Stimulated activated CD8-positive, alpha-beta memory T cell treated with anti-CD3 and anti-CD28 coated beads, Interleukin-15, amount 100 ng/mL, for 48 hours (primary cell): ENCODE measurements at places on chromosomes 1 and 21.

- DNase-seq, result no peak
Observed at GRCh38 chr1:223216531-223217205, 73.6 kb upstream of the TLR5 start.

DNA sequence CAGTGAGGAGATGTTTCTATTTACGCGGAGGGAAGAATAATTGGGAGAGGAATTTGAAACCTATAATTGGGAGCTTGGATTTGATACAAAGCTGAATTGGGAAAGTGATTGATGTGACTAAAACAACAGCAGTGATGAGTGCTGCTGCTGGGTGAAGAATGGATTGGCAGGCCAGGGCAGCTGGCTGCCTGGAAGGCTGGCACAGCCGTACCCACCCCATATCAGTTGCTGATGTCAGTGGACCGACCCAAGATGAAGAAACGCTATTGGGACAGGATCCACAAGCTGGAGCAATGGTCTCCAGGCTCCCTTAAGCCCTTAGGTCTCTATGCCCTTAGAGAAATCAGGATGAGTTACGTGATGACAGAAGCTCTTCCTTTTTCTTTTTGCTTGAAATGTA lies 47.4 kb downstream of the GRIK1 start:
- no peak for DNase-seq

DNA sequence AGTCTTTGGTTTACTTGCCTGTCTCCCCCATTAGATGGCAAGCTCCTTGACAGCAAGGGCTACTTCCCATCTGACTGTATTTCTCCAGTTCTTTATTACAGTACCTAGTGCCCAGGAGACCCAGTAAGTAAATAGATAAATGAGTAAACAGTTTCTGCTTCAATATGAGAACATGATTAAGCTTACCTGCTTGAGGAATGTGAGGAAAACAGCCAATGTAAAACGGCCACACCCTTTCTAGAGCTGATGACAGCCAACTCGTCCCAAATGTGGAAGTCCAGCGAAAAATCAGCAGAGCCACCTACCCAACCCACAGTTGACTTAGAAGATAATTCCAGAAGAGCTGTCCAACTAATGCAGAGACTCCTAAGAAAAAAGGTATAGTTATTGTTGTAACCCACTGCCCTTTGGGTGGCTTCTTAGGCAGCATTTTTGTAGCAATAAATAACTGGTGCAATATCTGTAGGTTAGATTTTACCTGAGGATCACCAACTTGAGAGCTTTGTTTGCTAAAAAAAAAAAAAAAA lies 6.5 kb upstream of the DR1 start:
- DNase-seq, result no peak

DNA sequence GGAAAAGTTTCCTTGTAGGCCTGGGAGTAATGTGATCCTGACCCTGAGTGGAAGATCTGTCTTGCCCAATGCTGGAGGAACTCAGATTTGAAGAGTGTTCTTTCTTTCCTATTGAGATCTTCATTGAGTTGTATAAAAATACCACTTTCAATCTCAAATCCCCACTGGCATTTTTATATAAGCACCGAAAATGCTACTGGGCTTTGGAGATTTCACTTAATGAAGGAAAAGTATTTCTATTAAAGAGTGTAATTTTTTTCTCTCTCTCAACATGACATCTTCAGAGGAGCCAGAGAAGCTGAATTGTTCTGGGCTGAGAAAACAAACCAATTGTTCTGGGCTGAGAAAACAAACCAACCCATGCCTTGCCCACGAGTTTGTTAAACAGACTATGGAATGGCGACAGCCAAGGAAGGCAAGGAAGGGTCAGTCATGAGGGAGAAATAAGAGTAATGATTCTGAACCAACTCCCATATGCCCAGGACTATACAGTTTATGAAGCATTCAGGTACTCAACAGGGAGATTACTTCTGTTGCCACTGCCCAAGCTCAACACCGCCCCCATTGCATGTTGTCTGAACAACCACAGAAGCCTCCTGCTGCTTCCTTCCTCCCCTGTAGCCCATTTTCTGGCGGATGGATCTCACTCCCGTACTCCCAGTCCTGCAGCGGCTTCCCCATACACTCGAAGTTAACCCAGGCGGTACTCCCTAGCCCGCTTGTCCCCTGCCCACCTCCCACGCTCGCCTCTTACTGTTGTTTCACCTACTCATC lies 103.2 kb downstream of the BEND5 start:
- no peak for DNase-seq

- DNase-seq, result no peak
Observed at GRCh38 chr21:14572204-14572780, 26.2 kb upstream of the SAMSN1 start.

DNA sequence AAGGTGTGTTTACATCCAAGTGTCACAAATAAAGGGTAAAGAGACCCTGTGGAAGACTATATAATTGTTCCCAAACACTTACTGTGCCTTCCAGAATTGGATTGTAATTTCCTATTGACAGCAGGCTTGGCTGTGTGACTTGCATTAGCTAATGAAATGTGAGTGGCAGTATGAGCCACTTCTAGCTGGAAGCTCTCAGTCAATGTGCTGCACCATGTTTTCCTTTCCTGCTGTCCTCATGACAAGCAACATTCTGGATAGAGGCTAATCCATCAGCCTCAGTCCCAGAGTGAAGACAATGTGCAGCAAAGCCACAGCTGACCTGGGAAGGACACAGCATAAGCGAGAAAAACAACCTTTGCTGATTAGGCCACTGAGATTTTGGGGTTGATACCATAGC lies 5.9 kb upstream of the FOXJ3 start:
- DNase-seq, result no peak

DNA sequence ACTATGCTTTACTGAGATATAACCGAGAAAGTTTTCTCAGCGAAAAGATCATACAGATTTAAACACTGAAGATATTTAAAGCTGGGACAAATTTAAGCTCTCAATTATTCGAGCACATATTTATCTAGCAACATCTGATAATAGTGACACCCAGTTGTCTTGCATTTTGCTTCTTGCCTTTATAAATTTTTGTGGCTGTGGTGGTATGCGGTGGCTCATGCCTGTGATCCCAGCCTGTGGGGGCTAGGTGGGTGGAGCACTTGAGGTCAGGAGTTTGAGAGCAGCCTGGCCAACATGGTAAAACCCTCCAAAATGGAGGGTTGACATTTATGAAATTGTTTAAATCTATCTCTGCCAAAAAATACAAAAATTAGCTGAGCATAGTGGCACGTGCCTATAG lies 312.2 kb downstream of the SPATA17 start:
- no peak for DNase-seq

DNA sequence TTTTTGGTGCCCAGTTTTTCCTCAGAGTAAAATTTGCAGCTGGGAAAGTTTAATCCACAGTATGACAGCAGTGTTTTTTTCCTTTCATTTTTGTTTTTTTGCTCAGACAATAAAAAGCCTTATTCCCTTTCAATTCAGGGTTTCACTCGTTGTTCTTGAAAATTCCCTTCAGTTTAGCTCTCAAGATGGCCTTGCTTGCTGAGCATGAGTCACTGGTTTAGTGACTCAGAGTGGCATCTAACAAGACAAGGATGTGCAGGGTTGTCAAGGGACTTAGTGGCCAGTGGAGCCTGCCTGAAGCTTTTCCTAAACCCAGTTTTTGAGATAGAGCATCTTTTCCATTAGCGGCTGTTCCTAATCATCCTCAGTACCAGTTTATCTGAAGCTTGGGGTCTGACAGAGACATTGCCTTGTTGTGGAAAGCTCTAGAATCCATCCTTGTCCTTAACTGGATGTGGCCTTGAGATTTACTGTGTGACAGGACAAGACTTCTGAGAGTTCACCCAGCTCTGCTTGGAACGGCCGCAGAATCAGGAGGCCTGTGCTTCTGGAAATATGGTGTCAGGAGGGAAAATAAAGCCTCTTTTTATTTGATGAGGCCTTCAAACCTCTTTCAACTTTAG lies 48.4 kb upstream of the DNAJC6 start:
- no peak for DNase-seq

- no peak for DNase-seq
Observed at GRCh38 chr1:238029126-238029525, 138.4 kb upstream of the ZP4 start.

GRCh38 chr21:46145159-46145839 lies 10.1 kb downstream of the FTCD start:
- DNase-seq, result no peak

DNA sequence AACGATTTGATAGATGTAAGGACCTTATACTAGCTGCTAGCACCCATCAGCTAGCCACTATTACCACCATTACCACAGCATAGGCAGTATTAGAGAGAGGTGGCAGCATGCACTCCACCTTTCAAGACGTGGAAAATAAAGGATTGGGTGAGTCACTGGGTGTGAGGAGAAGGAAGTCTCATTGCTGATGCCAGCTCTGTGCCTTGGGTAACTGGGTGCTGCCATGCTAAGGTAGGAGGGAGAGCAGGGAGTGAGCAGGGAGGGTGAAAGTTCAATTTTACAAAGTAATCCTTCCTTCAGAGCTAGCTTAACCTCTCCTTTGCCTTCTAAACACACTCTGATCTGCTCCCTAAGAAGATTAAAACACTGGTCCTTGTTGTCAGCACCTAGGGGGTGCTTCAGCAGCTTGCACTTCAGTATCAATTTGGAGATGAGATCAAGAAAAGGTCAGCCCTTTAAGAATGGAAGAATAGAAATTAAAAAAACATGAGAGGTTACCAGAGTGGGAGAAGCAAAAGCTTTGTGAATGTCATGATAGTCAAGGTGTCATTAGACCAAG lies 1.8 kb upstream of the LIN9 start:
- no peak for DNase-seq

DNA sequence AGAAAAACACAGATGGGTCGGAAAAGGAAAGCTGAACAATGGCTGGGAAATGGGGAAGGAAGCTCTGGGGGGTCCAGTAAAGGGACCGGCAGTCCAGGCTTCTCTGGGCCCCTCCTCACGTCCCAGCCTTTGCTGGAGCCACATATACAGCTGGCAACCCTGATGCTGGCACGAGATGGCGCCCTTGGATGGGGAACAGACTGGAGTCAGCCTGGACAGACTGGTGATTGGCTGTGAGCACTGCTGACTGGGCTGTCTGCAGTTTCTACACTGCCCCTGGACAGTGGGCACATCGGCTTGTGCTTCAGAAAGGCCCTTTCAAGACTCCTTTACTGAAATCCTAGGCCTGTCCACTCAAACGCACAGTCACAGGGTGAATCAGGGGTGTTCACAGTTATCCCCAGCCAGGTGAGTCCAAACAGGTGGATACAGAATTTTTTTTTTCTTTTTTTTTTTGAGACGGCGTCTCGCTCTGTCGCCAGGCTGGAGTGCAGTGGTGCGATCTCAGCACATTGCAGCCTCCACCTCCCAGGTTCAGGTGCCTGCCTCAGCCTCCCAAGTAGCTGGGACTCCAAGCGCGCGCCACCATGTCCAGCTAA lies 31.1 kb upstream of the ZBTB40 start:
- DNase-seq, result peak; percentile 29

- DNase-seq, result no peak
Observed at GRCh38 chr1:224922404-224923164, 6.9 kb upstream of the DNAH14 start.

DNA sequence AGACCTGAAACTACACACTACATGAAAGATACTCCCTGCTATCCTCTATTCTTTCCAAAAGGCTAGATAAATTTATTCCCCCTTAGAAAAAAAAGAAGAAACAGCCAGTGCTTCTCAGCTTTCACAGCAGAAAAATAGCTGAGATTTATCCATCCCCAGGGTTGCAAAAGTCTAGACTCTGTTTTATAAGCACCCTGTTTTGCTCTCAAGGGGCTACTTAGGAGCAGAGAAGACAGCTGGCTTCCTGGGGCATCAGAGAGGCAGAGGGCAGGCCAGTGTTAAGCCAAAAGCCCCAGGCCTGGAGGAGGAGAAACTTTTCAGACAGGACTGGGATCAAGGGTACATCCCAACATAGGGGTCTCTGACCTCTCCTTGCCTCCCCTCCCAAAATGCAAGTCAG lies 3.9 kb downstream of the LAMB3 start:
- no peak for DNase-seq

- no peak for DNase-seq
Observed at GRCh38 chr1:118325550-118326225, 140.7 kb upstream of the SPAG17 start.

DNA sequence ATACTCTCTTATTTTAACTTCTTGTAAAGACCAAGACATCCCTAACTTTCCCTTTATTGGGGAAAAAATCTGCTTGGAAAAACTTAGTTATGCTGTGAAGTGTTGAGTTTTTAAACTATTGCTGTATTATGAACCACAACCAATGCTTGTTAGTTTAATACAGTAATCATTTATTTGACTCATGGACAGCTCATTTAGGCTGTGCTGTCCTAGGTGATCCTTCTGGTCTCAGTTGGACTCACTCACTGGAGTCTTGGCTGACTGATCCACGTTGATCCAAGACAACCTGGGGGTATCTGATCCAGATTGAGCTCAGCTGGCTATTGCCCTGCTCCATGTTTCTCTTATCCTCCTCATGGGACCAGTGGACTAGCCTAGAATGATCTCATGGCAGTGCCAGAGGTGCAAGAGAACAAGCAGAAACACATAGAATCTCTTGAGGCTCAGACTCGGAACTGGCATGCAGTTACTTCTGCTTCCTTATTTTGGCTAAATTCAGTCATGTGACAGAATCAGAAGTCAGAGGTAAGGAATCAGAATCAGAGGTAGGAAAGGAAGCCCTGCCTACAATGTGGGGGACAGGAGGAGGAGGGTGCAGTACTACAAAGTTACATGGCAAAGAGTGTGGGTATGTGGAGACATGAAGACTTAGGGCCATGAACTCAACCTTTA lies 156.5 kb downstream of the FGGY start:
- no peak for DNase-seq

GRCh38 chr21:45837936-45838335 lies 143.6 kb upstream of the COL6A1 start:
- DNase-seq, result no peak
